ENCODE measurements at places on chromosomes 13 and 19.

DNA sequence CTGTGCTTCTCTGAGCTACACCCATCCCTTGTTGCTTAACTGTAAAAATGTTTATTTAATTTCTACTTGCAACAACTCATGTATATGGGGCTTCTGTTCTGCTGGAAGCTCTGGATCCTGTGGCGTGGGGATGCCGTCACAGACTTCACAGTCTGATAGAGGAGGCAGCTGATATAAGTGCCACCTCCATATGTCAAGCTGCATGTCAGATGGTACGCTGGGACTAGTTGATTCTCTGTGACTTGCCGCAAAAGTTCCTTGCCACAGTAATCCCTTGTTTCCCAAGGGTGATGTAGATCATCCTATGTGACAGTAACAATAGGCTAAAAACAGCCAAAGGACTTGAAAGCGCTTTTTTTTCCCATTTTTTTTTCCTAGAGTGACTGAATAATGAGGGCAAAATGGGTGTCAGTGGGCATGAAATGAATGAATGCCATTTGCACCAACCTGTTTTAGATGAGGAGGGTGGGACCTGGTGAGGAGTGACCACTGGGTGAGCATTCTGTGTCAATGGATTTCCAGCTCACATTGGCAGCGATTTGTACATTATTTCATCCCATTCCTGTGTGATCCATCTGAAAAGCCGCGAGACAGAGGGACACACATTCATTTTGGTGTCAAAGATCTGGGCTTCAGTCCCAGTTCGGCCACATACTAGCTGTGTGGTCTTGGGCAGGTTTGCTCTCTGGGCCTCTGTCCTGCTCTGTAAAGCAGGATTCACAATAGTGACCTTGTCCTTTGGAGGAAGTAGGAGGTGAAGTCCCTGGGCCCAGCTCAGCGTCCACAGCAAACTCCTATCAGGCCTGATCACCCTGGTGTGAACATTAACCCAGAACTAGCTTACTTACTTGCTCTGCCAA is 88.9 kb upstream of the RNF113B start:
- no peak for DNase-seq

GRCh38 chr19:33621811-33622504 is at the start of gene CHST8:
TSS of gene CHST8 (plus strand) at chr19:33621953. CDS start at chr19:33689262, 67,309 bp downstream.
- DNase-seq = peak; percentile 79

- DNase-seq = peak; percentile 25
Measured at GRCh38 chr13:114313061-114313860, 1.0 kb upstream of the CHAMP1 start.

DNA sequence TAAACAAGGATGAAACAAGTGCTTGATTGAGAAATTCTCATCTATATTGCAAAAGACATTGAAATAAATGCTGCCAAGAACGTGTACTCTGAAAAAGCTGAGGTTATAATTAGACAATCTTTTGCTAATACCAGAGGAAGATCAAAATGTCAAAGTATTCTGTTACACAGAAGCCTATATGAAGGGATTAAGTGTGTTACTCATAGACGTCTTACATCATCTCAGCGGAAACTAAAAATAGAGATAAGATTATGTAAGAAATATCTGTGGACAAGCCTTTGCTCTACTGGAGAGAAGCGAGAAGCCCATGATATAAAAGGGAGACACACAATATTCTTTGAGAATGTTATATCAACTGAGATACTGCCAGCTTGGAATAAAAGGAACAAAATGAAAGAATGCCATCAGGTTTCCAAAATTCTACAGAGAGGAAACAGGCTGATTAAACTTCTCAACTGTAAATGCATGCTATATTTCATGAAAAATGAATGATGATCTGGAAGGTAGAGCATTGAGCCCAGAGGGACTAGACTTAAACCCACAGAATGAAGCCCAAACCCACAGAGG is 699.0 kb downstream of the GPC5 start:
- DNase-seq = no peak

DNA sequence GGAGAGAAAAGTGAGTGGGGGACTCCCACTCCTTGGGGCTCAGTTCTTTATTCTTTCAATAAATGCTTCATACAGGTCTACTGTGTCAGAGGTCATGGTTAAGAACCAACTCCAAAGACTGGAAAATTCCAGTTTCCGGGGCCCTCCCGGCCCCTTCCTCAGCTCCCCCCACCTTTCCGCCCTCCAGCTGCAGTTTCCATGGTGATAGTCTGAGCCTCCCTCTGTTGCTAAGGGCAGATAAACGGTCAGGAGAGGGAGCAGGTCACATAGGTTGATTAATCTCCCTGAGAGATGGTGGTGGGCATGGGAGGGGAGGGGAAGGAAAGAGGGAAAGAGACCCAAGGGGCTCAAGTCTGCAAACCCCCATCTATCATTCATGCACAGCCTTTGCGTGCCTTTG is 131.5 kb upstream of the USP29 start:
- DNase-seq = no peak

DNA sequence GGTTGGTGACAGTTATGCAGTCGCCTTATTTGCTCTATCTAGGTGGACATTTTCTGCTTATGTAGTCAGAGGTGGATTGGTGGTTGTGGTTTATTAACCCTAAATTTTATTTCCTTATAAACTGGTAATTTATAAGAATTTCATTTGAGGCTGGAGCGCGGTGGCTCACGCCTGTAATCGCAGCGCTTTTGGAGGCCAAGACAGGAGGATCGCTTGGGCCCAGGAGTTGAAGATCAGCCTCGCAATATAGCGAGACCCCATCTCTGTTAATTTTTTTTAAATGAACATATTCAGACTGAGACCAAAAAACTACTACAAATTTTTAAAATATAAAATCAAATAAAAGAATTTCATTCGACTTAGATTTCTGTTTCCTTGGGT is 810 bp downstream of the ZNF627 start:
- no peak for DNase-seq

- no peak for DNase-seq
Measured at GRCh38 chr19:42629191-42629590, 34.5 kb upstream of the CEACAM8 start.

DNA sequence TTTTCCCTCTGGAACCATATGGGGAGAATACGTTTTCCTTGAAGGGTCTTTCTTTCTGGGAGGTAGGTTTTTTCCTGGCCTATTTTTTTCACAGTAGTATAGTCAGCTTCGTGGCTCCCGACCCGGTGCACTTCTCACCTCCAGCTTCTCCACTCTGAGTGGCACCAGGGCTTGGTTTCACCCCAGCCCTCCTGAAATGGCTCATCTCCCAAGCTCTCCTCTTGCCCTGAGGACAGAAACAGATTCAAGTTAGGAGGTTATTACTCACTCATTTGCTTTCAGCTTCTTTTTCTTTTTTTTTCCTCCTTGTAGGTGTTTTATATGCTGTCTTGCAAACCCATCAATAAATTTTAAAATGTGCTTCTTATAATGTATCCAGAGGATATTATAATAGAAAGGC is 199.3 kb downstream of the RFC3 start:
- no peak for DNase-seq

DNA sequence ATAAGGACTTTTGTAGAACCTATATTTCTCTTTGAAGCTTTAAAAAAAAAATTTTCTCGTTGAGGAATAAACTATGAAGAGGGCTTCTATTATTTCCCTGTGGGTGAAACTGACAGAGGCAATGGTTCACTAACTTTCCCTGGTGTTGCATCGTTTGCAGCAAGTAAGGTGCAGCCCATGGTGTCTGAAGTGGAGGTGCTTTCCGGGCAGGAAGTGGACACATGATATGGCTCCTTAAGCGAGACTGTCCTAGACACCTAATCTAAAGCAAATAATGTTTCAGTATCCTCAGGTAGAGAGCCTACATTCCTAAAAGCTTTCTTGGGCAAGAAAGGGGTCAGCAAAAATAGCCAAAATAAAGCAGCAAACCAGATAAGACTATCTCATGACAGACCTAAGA is 437.6 kb upstream of the ARGLU1 start:
- DNase-seq = no peak

- no peak for DNase-seq
Measured at GRCh38 chr19:45529420-45529785, 22.1 kb downstream of the VASP start.

GRCh38 chr19:15284896-15285295 is 47.4 kb downstream of the BRD4 start:
- no peak for DNase-seq

GRCh38 chr13:22077205-22077683 is 406.4 kb downstream of the FGF9 start:
- no peak for DNase-seq

GRCh38 chr19:54369082-54369687 is 4.5 kb upstream of the LAIR1 start:
- peak; percentile 45 for DNase-seq

GRCh38 chr19:4748589-4748988 is 24.9 kb upstream of the DPP9 start:
- peak; percentile 71 for DNase-seq

DNA sequence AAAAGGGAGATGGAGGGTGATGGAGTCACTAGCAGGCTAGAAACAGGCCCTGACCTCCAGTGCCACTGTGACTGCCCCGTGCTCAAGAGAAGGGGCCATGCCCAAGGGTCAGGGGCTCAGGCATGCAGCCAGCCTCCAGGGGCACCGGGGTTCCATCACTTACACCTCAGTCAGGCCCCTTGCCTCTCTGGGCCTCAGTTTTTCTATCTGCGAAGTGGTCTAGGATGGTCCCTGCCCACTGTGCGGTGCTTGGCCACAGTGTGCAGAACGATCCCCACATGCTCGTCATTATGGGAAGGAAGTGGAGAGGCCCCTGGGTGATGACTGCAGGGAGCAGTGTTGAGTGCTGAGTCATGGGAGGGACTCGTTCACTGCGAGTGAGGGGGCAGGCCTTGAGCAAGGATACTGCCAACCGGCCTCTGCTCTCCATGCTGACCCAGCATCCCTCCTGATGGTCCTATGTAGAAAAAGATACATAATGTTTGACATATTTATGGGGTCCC is 23.1 kb downstream of the TMED1 start:
- no peak for DNase-seq

DNA sequence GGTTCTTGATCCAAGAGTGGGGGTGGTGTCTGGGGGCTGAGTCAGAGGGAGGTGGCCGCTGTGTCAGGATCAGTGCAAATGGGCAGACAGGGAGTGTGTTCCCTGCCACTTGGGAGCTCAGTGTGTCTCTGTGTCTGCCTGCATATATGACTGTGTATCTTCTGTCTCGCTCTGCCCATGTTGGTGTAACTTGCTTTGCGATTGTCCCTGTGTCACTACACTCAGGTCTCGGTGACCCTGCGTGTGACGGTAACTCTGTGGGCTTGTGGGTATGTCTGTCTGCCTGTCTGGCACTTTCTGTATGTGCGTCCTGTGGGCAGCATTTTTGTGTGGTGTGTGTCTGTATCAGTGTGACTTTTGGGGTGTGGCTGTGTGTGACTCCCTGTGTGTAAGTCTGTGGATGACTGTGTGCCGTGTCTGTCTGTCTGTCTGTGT is 8.2 kb upstream of the ERFL start:
- DNase-seq = no peak

GRCh38 chr13:44244288-44244687 is 129.3 kb upstream of the SERP2 start:
- no peak for DNase-seq

DNA sequence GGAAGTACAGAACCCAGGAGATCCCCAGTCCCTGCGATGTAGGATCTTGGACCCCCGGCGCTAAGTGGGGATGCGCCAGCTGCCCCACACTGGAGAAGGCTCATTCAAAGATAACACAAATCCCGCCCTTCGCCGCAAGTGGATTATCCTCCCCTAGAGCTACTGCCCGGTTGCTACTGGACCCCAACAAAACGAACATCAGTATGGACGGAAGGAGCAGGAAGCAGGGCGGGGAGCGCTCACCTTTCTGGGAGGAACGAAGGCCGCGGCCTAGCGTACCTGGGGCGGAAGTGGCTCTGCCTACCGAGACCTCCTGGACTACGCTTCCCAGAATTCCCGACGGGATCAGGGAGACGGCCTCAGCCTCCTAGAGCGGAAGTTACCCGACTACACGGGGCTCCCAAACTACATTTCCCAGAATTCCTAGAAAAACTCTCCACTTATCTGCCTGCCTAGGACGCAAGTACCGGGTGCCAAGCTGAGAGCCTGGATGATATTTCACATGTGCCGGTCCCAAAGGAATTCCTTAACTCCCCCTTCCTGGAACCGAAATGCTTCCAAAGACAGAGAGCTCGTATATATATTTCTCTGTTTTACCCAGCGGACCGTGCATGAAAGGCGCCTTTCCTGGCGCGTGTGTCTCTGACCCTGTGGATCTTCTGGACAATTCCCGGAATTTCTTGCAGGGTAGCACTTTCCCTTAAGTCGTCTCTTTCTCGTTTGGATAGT is at the start of gene ZNF112:
ZNF112 (minus strand) TSS at position 298 of the 729 bp plus-strand sequence. CDS start 16,141 bp downstream, outside the sequence.
- peak; percentile 67 for DNase-seq

GRCh38 chr13:98274921-98275487 is 97.9 kb upstream of the RNF113B start:
- no peak for DNase-seq

GRCh38 chr13:80469853-80470381 is 129.0 kb upstream of the SPRY2 start:
- DNase-seq = no peak

DNA sequence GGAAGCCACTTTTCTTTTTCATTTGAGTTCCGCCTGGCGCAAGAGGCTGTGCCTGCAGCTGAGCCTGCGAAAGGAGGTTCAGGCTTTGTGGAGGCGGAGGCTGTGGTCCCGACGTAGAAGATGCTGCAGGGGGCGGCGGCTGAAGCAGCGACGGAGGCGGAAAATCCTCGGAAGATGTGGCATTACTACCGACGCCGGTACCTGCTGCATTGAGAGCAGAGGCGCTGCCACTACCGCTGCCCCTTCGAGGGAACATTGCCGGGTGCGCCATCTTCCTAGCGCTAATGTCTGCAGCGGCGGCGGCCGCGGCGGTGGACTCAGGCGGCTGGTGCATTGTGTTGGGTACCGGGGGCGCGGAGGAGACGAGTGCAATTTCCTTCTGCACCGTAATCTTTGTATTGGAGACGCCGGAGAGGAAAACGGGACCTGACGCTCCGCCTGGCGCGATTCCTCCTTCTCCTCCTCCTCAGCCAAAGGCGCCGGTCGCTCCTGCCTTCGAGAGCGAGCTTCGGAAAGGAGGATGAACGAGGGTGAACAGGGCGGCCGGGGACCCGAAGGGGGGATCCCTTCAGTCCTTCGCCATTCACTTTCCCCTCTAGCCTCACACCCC is at the start of gene TSC22D1:
TSC22D1 (minus strand) TSS at position 590 of the 610 bp plus-strand sequence; CDS start at position 334, 256 bp downstream.
- DNase-seq = peak; percentile 25

DNA sequence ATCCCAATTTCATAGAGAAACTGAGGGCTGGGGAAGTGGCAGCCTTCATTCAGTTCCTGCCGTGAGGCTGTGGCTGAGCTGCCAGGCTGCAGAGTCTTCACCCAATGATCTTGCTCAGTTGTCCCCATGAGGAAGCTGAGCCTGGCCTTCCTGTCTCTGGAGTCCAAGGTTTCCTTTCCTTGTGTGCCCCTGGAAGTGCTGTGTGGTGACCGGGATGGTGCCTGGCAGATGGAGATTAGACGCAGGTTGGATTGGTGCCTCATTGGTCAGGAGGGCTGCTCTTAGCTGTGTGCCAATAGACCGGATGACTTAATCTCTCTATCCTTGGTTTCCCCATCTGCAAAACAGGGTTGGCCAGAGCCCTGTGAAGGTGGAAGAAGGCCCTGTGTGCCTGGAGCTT is 24.6 kb downstream of the DNM2 start:
- DNase-seq = no peak

GRCh38 chr13:93953841-93954240 is 525.6 kb downstream of the DCT start:
- no peak for DNase-seq

Measured in RPMI8226 (cell line).